ENCODE measurements at places on chromosomes 1 and 21.

- DNase-seq: no peak
These were observed 5.0 kb downstream of the SLC19A1 start for GRCh38 chr21:45537111-45537745.

DNA sequence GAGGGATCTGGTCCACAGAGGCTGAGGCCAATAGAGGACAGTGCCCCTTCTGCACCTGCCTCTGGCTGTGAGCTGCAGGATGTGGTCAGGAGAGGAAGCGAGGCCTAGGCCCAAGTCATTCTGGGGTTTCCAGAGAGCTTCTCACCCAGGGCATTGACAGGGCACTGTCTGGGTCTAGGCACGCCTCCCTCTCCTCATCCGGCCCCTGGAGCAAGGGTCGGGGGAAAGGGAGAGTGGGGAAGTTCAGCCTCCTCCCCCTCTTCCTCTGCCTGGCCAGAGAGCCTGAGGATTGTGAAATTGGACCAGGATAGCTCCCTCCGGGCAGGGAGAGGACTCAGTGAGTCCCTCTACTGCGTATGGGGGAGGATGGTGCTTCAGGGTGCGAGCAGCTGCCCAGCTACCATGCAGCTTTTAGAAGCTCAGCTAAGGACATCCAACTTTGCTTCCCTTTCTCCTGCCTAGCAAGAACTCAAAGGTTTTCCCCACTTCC is 6.3 kb upstream of the INAVA start:
- DNase-seq: peak; percentile 78

- DNase-seq: no peak
These were observed 11.2 kb downstream of the HMGCL start for GRCh38 chr1:23814016-23814415.

DNA sequence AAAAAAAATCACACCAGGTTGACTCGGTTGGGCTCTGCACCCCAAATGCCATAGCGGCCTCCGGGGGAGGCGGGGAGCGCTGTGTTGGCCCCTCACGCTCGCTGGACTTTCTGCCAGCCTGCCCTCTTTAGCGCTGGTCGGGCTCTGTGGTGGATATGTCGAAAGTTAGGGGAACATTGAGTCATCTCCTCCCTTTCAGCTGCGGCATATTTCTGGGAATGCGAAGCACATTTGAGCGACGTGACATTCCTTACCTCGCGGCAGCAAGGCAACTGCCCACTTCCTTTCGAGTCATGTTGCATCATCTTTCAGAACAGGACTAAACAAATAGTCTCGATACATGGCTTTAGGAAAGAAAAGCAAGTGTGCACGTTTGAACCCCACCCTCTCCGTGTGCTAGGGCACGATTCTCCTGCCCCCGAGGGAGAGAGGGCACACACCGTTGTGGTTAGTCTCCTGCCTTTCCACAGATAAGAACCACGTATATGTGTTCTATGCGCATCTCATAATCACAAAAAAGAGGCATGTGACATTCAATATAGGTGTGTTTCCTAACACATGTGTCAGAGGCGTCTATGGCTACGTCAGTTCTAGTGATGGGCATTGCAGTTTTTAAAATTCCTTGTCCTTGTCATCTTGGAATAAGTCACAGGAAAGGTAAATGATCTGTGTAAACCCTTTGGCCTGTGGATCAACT is 105.9 kb upstream of the SLC45A1 start:
- DNase-seq: peak; percentile 44

GRCh38 chr1:206713910-206714312 is 29.2 kb downstream of the MAPKAPK2 start:
- DNase-seq: no peak

DNA sequence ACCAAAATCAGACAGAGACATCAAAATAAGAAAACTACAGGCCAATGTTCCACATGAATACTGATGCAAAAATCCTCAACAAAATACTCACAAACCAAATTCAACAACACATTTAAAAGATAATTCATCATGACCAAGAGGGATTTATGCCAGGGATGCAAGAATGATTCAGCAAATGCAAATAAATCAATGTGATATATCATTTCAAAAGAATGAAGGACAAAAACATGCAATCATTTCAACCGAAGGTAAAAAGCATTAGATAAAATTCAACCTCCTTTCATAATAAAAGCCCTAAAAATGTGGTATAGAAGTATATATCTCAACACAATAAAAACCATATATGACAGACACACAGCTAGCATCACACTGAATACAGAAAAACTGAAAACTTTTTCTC is 81.5 kb upstream of the LYPLAL1 start:
- DNase-seq: no peak

GRCh38 chr1:61334718-61335589 is 252.6 kb downstream of the NFIA start:
- no peak for DNase-seq

- no peak for DNase-seq
These were observed 40.3 kb downstream of the MORN1 start for GRCh38 chr1:2350911-2351655.

DNA sequence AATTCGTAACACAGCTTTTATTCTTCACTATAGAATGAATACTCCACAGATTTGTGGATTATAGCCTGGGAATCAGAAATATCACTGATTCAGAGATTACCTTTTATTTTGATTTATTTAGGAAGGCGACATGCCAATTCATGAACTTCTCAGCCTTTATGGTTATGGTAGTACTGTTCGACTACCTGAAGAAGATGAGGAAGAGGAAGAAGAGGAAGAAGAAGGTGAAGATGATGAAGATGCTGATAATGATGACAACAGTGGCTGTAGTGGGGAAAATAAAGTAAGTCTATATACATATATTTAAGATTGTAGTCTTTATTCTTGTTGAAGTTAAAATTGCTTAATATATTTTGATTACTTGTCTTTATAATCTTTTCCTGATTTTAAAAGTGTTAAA is 33.1 kb downstream of the MIER1 start:
- no peak for DNase-seq

DNA sequence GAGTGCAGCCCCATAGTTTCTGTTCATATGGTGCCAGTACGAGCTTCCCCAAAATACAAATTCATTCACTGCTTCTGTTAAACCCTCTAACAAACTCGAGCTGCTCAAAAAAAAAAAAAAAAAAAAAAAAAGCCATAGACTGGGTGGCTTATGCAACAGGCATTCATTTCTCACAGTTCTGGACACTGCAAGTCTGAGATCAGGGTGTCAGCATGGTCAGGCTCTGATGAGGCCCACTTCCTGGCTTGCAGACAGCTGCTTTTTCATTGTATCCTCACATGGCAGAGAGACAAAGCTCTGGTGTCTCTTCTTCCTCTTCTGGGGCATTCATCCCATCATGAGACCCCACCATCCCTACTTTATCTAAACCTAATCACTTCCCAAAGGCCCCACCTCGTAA is 121.6 kb downstream of the PTBP2 start:
- DNase-seq: no peak

DNA sequence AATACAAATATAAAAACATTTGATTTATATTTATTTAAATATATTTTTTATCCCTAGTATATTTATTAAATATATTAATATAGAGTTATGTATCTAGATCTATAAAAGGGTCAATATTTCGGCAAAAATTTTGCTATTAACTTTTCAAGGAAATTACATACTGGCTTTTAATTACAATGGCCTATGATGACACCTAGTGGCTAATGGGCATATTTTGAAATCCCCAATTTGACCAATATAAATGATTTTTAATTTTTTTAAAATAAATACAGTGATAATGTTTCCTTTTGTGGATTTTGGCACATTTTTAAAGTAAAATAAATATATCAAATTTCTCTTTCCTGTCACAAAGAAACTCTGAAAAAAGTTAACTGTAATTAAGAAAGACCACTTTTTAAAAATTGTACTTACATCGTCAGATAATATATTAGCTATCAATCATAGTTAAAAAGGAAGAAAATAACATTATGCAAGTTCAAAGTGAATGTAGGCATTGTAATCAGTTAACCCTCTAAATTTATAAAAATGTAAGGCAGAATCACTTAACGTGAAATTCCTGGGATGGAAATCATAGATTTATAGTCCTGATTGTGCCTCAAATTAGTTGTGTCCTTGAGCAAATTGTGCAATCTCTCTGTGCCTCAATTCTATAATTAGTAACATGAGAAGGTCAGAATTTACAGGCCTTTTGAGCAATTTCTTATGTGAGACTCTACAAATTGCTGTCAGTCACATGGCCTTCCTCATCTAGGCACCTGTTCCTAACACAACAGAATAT is 25.6 kb upstream of the RGS13 start:
- no peak for DNase-seq

GRCh38 chr1:238589843-238590435 is 699.2 kb upstream of the ZP4 start:
- DNase-seq: no peak

- no peak for DNase-seq
These were observed 83.9 kb upstream of the BMP8A start for GRCh38 chr1:39407510-39407895.

- DNase-seq: no peak
These were observed 57.5 kb upstream of the PDC start for GRCh38 chr1:186518395-186518794.

GRCh38 chr1:64215576-64215975 is 12.2 kb downstream of the UBE2U start:
- DNase-seq: no peak

DNA sequence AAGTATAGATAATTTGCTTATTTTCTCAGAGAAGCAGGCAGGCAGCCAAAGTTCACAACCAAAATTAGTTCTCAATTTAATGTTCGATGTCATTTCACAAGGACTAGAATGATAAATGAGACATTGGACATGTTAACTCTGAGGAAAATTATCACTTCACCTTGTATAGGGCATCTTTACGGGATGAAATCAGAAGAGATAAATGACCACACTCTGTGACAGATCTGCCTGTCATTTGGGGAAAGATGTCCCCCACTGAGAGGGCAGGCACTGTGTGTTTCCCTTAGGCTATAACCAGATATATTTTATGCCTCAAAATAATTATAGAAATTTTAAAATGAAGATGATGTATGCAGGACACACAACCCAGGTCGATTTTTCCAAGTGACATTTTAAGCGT is 642.9 kb downstream of the BRINP3 start:
- DNase-seq: no peak

DNA sequence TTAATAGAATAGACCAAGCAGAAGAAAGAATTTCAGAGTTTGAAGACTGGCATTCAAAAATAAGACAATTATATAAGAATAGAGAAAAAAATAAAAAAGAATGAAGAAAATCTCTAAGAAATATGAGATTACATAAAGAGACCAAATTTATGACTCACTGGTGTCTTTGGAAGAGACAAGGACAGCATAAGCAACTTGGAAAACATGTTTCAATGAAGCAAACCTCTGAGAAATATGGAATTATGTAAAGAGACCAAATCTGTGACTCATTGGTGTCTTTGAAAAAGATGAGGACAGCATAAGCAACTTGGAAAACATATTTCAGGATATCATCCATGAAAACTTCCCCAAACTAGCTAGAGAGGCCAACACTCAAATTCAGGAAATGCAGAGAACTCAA is 60.4 kb upstream of the LYPLAL1 start:
- no peak for DNase-seq

DNA sequence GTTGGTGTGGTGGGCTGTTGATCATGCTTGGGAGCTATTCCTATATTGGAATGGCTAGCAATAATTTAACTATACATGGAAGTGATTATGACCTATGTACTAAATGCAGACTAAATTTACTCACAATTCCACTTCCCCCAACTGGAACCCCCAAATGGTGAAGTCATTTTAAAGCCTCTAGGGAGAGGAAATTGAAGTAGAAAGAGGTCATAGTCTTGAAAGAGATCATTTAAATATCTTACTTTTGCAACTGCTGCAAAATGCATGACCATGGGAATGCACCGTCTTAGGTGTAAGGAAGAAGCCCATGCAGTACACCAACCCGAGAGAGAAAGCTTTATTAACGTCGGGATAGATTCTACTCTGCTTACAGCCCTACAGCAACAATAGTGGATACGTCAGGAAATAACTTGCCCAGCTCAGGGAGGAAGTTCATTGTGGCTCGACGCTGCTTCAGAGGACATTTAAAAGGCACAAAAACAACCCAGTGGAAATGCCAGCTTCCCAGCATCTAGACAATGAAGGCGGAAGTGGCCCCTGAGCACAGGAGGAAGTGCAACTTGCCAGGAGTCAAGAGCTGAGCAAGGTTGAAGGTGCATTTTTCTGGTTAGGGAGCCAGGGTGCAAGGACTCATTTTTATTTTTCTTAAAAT is 26.5 kb downstream of the CYYR1 start:
- DNase-seq: no peak

GRCh38 chr1:30378991-30379581 is 344.3 kb downstream of the MATN1 start:
- no peak for DNase-seq

DNA sequence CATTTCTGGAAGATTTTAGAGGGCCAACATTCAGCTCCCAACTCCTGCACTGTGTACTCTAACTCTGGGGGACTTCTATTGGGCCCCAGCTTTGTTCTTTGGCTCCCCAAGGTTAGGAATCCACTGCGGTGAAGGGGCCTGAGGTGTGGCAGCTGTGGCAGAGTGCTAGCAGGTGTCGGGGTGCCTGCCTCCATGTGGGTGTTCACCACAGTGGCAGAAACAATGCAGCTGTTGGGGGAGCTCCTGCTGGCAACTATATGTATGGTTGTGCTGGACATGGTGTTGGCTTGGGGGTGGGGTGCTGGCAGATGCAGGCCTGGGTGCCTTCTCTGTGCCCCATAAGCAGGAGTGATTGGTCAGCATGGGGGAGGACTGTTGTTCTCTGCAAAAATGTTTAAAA is 95.5 kb downstream of the ST6GALNAC3 start:
- DNase-seq: no peak

GRCh38 chr1:235253219-235253962 is 74.6 kb downstream of the ARID4B start:
- peak; percentile 78 for DNase-seq

Measured in activated CD4-positive, alpha-beta T cell treated with anti-CD3 and anti-CD28 coated beads for 36 hours (primary cell).